ENCODE measurements at places on chromosomes 7 and 10.

GRCh38 chr7:15752377-15752776 is 65.9 kb upstream of the MEOX2 start:
- DNase-seq: peak; percentile 11

GRCh38 chr10:113360870-113361269 is 192.0 kb upstream of the HABP2 start:
- DNase-seq: no peak

DNA sequence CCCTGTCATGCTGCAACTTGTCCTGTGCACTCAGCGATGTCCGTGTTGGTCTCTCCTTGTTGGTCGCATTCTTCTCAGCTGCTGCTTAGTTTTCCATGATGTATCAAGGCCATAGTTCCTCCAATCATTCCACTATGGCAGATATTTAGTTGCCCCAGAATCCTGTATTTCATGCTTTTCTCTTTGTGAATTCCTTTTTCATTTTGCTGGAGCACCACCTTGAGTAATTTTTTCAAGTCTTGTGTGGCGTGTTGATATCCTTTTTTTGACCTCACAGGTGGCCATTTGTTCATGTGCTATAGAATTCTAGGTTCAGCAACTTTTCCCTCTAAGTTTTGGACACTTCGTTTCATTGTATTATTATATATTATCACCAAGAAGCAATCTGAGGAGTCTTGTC is 42.7 kb upstream of the MNX1 start:
- no peak for DNase-seq

DNA sequence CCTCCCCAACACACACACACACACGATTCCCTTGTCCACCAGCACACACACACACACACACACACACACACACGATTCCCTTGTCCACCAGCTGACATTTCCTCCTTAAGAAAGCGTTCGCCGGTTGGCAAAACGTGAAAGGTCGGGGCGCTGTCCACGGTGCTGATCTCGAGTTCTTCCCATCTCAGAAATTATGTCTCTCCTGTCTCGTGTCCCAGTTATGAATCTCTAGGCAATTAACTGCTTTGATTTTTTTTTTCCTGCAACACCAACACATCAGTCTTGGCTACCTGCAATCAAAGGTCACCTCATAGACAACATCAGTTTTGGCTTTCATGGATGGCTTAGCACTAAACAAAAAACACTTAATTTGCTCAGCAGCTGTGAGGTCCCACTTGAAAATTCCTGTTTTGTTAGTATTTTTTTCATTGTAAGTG is 1.9 kb downstream of the INA start:
- DNase-seq: peak; percentile 38

DNA sequence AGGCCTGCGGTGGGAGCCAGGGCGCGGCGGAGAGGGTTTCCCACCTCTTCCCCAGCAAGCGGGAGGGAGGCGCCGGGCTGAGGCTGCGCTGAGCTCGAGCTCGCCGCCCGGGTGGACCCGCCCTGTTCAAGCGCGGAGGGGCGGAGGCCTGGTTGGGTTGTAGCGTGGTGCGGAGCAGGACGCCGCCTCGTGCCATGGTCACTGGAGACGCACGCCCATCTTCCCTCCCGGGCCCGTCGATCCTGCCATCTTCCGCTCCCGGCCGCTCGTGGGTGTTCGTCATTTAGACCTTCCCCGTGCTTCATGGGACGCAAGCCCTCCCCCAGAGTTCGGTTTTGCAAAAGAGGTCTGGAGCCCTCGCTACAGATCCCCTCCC is 9.3 kb upstream of the EN2 start:
- DNase-seq: no peak

DNA sequence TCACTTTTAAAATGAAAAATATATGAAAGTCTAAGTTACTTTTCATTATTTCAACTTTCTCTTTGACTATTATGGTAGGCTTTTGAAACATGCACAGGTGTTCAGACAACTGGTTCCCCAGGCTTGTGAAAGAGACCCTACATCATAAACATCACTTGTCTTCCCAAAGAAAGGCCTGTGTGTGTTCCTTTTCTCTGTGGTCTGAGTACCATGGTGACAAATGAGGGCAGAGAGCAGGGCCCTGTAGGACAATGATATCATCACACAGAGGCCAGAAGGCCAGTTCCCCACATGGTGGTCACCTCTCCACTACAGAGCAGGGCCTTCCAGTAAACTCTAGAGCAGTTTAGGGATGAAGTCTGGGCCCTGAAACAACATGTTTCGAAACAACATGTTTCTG is 288.8 kb downstream of the USP6NL start:
- no peak for DNase-seq

DNA sequence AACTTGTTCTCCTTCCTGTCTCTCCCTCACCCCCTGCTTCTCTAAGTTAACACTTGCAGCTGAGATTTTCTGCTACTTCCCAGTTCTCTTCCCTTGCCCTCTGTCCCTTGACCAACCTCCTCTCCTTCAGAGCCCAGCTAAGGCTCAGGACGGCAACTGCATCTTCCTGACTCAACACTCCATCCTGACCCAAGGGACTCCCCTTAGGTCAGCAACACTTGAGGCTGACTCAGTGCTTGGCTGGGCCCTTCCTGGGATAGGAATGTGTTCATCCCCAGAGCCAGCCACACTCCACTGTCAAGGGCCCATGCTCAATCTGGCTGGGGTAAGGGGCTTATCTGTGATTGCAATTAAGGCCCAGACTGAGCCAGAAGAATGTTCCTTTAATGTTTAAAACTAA is 3.4 kb downstream of the CALHM2 start:
- DNase-seq: peak; percentile 85

DNA sequence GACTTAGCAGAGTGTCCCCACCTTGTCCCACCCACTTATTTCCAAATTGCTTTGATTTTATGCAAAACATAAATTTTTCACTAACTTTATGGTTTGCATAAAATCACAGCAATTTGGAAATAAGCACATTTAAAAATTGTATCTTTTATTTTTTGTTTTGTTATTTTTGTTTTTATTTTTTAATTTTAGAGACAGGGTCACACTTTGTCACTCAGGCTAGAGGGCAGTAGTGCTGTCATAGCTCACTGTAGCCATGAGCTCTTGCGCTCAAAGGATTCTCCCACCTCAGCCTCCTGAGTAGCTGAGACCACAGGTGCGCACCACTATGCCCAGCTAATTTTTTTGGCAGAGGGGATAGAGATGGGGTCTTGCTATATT is 43.2 kb downstream of the APBB1IP start:
- no peak for DNase-seq

- peak; percentile 85 for DNase-seq
Observed at GRCh38 chr7:144386741-144387140, 16.8 kb downstream of the NOBOX start.

- DNase-seq: no peak
Observed at GRCh38 chr7:138980563-138981291, 462 bp downstream of the KIAA1549 start.

GRCh38 chr10:64103750-64104470 is 582.7 kb downstream of the REEP3 start:
- no peak for DNase-seq

DNA sequence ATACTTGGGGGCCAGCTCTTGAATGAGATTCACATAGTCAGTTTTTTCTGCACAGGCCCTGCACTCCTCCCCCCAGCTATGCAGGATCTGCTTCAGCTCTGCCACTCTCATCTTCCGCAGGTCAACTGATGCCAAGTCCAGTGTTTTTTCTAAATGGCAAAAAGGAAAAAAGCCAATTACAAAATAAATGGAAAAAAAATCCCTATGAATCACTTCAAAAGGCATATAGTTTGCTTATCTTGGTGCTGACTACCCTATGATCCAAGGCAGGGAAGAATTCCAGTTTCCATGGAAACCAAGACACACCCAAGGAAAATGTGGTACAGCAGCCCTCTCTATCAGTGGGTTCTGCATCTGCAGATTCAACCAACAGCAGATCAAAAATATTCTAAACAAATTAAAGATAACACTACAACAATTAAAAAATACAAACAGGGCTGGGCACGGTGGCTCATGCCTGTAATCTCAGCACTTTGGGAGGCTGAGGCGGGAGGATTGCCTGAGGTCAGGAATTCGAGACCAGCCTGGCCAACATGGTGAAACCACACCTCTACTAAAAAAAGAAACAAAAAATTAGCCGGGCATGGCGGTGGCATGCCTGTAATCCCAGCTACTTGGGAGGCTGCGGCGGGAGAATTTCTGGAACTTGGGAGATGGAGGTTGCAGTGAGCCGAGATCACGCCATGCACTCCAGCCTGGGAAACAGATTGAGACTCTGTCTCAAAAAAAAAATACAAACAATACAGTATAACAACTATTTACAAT is 17.6 kb downstream of the CDNF start:
- peak; percentile 77 for DNase-seq

DNA sequence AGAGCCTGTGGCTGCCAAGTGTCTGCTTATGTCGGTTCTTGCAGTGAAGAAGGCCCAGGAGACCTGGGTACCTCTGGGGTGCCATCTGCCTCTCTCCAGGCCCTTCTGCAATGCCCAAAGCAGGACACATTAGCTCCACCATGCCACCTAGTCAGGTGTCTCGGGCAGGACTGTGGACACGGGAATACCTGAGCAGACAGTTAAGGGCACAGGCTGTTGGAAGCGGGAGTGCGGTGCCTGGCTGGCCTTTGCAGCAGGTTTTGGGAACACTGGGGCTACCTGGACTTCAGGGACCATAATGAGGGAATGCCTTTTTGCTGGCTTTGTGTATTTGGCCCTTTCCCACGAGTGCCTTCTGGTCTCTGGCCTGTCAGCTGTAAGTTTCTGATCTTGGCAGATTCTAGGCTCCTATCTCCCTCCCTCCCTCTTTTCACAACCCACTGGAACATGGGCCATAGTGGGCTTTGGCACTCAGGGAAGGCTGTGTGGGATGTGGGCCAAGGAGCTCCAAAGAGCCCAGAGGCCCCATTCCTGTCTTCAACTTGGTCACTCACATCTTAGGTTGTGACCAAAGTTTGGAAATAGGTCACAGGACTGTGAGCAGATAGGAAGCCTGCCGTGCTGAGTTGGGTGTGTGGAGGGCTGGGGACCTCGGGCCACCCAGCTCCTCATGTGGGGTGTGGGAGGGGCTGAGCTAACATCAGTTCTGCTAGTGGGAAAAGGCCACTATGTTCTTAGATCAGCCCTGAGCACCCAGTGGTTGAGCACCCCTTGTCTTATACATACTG is 41.5 kb upstream of the CXCL12 start:
- no peak for DNase-seq

DNA sequence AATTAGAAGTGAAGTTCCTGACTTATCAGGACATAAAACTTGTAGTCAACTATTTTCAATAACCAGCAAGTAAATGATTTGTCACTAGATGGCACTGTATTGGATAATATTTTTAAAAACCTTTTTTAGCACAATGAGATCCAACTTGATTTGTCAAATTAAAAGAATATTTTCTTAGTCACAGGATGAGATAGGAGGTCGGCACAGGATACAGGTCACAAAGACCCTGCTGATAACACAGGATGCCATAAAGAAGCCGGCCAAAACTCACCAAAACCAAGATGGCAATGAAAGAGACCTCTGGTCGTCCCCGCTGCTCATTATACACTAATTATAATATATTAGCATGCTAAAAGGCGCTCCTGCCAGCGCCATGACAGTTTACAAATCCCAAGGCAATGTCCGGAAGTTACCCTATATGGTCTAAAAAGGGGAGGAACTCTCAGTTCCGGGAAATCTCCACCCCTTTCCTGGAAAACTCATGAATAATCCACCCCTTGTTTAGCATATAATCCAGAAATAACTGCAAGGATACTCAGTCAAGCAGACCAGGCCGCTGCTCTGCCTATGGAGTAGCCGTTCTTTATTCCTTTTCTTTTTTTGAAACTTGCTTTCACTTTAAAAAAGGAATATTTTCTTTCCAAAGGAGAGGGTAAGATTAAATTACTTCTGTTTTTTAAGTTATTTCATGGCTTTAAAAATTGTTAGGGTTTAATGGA is 255.7 kb upstream of the MKLN1 start:
- DNase-seq: no peak

DNA sequence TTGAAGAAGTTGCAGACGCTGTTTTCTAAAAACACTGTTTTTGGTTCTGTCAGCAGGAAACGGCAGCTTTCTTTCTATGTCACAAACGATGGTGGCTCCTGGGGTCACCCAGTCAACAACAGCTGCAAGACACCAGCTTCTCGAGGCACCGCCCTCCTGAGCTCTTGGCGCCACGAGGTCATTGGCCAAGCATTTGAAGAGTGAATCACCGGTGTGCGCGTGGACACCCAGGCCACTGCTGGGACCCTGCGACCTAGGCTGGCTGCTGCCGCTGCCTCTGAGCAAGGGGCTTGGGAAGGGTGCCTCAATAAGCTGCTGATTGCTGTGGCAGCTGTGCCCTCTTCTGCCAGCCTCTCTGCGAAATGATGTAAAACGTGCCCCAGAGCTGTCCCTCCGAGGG is 22.5 kb upstream of the VIPR2 start:
- no peak for DNase-seq

- DNase-seq: no peak
Observed at GRCh38 chr7:71026680-71027079, 105.3 kb upstream of the GALNT17 start.

DNA sequence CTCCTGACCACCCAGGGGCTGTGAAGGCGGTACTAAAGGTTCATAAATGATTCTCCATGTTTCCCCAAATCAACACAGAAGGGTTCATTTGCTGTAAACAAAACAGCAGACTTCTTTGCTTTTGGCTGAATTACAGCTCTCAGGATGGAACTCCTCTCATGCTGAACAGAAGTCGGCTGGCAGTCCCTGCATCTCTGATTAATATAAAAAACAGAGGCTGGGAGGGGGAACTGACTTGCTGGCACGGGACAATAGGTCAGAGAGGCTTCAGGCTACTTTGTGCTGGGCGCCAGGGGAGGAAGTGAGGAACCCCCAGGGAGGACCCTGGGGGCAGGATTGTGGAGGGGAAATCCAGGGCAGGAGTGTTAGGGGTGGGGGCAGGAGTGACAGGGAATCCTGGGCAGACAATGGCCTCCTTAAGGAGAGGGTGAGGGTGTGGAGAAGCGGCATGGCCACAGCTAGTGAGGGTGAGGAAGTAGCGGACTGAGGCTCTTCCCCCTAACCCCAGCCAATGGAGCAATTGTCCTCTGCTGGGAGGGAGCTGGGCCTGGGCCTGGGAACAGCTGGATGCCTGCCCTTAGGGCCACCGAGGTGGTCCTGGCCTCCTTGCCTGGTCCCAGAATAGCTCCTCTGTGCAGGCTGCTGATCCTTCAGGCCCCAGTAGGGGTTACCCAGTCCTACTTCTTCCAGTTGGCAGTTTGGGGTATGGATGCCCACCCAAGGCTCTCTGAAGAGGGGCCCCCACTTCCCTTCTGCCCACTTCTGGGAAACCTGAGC is 9.2 kb upstream of the SFRP5 start:
- no peak for DNase-seq

- DNase-seq: no peak
Observed at GRCh38 chr7:83629117-83629880, 19.6 kb downstream of the SEMA3E start.

DNA sequence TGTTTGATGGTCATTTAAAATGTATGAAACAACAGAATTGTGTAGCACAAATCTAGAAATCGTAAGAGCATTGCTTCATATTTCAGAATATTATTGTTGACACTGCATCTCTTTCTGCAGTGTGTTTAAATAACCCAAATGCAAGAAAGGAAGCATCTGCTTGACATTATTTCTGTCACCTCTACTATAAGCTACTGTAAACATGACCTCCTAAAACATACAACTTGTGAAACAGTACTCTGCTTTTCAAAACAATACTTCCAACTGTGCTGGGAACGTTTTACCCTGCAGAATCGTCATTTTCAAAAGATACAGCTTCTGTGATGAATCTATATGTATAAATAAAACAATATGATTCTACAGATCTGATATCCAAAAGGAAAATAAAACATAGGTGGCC is 82.0 kb downstream of the RNF133 start:
- DNase-seq: no peak

GRCh38 chr7:125606671-125607070 is 677.0 kb upstream of the POT1 start:
- DNase-seq: no peak

GRCh38 chr7:28761505-28761904 is 196.6 kb downstream of the TRIL start:
- no peak for DNase-seq

Data from iris pigment epithelial cell (primary cell).